ENCODE measurements at places on chromosomes 5 and 9.

GRCh38 chr9:90846770-90847419 lies 45.3 kb downstream of the SYK start:
- no peak for DNase-seq

DNA sequence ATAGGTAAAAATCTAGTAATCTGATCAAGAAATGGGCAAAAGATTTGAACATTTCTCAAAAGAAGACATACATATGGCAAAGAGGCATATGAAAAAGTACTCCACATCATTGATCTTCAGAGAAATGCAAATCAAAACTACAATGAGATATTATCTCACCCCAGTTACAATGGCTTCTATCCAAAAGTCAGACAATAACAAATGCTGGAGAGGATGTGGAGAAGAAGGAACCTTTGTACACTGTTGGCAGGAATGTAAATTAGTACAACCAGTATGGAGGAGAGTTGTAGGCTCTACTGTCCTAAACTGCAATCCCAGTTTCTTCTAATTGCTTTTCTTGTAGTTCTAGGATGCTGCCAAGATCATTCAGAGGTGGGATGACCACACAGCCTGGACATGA lies 193.5 kb upstream of the RFX3 start:
- no peak for DNase-seq

DNA sequence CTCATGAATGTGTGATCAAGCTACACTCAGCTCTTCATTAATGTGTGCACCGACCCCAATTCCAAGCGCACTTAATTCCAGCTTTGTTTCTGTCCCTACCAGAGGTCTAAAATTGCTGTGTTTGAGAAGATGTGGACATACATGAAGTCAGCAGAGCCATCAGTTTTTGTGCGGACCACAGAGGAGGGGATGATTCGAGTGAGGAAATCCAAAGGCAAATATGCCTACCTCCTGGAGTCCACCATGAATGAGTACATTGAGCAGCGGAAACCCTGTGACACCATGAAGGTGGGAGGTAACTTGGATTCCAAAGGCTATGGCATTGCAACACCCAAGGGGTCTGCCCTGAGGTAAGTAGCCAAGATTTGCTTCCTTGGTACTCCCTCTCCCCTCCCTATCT lies 268.6 kb downstream of the FAM114A2 start:
- no peak for DNase-seq

DNA sequence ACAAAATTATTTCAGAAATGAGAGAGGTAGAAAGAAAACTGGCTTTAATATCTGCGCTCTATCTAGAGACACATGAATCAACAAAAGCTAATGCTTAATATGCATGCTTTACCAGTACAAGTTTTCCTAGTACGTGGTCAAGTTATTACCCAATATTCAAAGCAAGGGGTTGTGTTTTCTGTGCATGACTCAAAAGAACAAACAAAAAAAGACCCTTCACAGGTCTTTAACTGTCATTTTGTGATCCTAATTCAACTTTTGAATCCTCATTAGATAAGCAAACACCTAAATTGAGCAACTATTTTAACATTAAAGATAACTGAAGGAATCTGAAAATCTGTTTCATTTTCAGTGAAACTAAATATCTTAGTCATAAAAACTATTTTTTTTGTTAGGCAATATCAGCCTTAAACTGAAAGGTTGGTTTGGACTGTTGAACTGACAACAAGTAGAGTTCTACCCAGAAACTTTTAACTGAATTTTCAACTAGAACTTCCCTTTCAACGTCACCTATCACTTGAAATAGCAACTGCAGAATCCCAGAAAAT lies 12.5 kb downstream of the ST8SIA4 start:
- DNase-seq = no peak

DNA sequence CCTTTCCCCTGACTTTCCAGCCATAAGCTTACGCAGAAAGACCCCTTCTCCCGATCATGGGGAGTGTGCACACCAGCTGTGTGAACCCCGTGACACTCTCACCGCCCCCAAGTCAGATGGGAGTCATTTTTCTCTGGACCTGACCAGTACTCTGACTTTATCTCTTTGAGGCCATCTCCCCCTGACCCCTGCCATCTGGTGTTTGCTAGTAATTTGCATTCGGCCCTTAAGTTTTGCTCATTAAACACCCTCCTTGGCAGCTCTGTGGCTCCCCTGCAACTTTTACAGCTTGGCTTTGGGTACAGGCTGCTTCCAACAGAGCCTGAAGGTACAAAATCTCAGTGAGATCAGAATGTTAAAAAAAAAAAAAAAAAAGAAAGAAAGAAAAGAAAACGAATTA lies 43.9 kb downstream of the PDZD2 start:
- DNase-seq = no peak

DNA sequence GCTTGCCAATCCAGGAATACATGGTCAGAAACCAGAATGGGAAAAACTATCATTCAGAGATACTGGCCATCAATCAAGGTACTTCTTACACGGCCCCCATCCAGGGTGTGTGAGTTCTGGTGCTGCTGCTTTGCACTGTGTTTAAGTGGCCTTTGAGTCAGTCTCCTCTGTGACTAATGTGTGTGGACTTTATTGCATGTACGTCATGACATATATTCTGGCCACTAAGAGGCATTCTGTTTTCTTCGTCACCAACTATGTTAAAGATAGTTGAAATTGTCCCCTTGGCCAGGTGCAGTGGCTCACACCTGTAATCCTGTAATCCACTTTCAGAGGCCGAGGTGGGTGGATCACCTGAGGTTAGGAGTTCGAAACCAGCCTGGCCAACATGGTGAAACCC lies 8.5 kb downstream of the EXOSC3 start:
- no peak for DNase-seq

- no peak for DNase-seq
Observed at GRCh38 chr9:112218908-112219307, 43.8 kb upstream of the SUSD1 start.

GRCh38 chr9:346111-346571 lies 131.5 kb downstream of the DOCK8 start:
- no peak for DNase-seq

- DNase-seq = no peak
Observed at GRCh38 chr9:134552349-134552990, 89.1 kb upstream of the COL5A1 start.
